ENCODE measurements at places on chromosomes 3 and 15.

GRCh38 chr15:33022629-33023028 is 171.9 kb downstream of the FMN1 start:
- no peak for DNase-seq

DNA sequence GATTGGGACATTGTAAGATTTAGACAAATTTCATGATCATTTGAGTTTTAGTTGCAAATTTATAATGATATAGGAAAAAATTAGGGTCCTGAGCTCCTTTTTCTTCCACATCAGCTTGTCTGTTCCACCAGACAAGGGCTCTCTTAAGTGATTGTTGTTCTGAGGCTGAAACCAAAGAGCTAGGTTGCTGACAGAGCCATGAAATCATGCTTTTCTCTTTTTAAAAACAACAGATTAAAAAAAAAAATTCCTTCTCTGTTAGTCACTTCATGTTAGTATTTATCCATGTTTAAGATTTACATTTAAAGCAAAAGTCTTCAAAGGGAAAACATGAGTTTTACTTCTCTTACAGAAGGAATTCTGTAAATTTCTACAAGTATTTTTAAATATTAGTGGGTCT is 56.8 kb downstream of the ATP2C1 start:
- no peak for DNase-seq

DNA sequence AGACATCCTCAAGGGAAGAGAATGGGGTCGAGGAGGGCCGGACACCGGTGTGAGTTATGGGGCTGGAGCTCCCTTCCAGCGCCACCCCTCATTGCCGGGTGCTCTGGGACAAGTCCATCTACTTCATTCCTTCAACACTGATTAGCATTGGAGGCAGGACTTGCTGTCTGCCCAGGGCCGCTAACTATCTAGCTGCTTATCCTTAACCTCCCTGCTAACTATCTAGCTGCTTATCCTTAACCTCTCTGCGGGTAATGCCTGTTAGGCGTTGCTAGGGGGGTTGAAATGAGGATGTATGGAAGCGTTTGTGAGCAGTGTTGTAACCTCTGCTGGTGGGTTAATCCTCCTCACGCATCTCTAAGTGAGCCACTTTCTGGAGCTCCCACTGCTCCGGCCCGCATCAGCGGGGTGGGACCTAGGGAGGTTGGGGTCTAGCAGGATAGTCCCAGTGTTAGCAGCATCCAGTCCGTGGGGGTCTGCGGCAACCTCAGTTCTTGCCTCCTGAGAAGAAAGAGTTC is 10.9 kb upstream of the CHAC1 start:
- no peak for DNase-seq

- no peak for DNase-seq
Measured at GRCh38 chr3:55330355-55330754, 156.8 kb downstream of the WNT5A start.

DNA sequence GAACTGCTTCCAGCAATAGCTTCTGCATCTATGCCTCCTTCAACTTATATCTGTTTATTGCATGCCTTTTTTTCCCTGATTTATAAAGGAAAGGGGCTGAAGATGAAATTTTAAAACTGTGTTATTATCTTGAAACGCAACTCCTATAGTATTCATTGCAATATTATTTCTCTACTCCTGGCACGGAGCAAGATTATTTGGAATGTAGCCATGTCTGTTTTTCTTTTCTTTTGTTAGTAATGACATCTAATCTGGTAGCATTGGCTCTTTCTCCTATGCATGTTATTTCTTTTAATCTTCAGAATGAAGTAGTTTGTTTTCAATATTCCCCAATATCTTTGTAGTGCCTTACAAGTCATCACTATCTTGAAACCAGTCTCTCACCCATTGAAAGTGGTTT is 33.6 kb downstream of the KCNMB2 start:
- no peak for DNase-seq

- DNase-seq: no peak
Measured at GRCh38 chr15:86016750-86017149, 62.9 kb upstream of the AGBL1 start.

GRCh38 chr3:153617463-153617862 is 455.4 kb downstream of the RAP2B start:
- DNase-seq: no peak

- DNase-seq: no peak
Measured at GRCh38 chr15:69595009-69595791, 142.6 kb downstream of the RPLP1 start.

GRCh38 chr3:195910499-195910845 is 2.1 kb upstream of the TNK2 start:
- DNase-seq: no peak

GRCh38 chr15:70561885-70562284 is 201.5 kb downstream of the UACA start:
- no peak for DNase-seq

DNA sequence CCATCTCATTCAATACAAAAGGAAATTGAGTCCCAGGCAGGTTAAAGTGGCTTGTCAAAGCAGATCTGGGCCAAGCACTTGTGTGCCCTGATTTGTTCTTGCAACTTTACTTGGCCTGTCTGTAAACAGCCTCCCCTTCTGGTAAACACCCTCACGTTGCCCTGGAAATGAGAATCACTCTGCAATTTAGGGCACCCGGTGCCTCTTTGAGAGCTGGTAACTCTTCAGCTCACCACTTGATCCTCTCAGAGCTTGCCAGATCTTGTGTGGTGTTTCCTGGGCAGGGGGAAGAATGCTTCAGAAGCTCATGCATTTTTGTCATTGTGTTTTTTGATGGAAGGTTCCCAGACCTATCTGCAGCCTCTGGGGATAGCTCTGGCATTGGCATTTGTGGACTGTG is 11.3 kb downstream of the MED12L start:
- no peak for DNase-seq

- no peak for DNase-seq
Measured at GRCh38 chr3:81443958-81444357, 317.5 kb downstream of the GBE1 start.

- DNase-seq: no peak
Measured at GRCh38 chr3:61650719-61651410, 89.5 kb downstream of the PTPRG start.

GRCh38 chr3:119175872-119176756 is 2.7 kb downstream of the UPK1B start:
- DNase-seq: no peak

DNA sequence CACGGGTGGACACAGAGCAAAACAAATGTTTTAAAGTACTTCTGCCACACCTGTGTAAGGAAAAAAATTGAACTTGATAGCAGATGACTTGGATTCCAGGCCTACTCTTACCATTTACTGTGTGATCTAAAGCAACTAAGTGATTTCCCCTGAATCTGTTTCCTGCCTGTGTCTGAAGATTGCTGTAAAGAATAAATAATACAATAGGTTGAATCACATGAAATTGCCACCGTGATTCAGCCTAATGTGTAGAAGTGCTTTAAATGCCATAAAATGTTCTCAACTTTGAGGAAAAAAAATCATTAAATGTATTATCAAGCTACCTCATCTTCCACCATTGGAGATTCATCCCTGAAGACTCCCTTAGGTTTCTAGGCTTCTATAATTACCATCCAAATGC is 27.6 kb upstream of the NUDT16 start:
- no peak for DNase-seq

GRCh38 chr15:83784975-83785374 is 131.1 kb downstream of the ADAMTSL3 start:
- no peak for DNase-seq

DNA sequence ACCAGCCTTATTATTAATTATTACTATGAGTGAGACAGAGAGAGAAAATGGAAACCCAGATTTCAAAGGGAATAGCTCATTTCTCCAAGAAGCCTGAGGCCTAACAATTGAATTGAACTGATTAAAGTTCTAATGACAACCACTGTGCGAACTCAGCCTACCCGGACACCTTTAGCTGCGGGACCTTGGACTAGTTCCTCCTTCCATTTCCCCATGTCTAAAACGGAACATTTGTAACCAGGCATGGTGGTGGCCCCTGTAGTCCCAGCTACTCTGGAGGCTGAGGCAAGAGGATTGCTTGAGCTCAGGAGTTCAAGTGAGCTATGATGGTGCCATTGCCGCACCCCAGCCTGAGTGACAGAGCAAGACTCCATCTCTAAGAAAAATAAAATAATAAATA is 16.4 kb upstream of the RTP2 start:
- no peak for DNase-seq

GRCh38 chr3:61725851-61726333 is 164.5 kb downstream of the PTPRG start:
- DNase-seq: no peak

DNA sequence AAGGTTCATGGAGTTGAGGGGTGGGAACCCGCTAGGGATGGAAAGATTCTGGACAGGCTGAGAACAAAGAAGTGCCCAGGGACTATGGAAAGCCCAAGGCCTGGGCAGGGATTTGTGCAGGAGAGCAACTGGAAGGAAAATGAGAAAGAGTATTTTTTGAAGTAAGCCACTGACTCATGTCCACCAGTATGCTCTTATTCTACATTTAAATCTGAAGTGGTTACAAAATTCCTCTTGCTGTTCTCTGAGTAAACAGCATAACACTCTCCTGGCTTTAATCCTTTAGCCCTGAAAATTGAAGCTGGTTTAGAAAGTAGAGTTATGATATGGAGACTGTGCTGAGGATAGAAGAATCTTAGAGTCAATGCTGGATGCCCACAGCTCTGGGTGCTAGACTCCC is 165.2 kb downstream of the ISL2 start:
- no peak for DNase-seq

- DNase-seq: no peak
Measured at GRCh38 chr3:186124592-186124991, 15.7 kb upstream of the ETV5 start.

DNA sequence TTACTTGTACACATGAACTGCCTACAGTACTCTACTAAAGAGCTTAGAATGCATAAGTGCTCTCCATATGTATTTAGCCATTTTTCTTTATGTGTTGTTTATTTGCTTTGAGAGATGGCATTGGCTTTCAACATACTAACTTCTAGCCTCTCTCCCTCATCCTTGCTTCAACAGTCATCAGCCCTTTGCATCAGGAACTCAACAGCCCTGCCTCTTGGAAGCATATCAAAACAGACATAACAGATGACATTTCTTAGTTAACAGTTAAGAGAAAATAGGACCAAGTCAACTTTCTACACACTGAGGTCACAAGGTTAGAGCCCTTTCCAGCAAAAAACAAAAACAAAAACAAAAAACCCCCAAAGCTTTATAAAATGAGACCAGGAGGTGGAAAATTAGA is 145.6 kb downstream of the TCF12 start:
- no peak for DNase-seq

DNA sequence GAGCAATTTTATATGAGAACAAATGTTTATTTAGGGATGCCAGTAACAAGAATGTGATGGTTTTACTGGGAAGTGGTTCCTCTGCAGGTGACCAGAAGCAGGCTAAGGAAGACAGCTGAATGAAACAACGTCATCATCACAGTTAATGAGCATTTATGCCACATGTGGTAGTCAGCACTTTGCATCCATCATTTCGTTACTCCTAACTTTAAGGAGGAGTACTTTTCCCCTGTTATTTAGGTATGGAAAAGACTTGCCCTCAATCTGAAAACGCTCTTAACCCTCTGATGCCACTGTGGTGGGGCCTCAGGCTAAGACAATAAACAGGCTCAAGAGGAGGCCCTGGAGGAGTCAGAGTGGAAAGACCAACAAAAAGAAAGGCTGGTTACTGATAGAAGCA is 31.2 kb downstream of the INTS14 start:
- DNase-seq: no peak

- DNase-seq: no peak
Measured at GRCh38 chr3:69842789-69843188, 103.5 kb downstream of the MITF start.

DNA sequence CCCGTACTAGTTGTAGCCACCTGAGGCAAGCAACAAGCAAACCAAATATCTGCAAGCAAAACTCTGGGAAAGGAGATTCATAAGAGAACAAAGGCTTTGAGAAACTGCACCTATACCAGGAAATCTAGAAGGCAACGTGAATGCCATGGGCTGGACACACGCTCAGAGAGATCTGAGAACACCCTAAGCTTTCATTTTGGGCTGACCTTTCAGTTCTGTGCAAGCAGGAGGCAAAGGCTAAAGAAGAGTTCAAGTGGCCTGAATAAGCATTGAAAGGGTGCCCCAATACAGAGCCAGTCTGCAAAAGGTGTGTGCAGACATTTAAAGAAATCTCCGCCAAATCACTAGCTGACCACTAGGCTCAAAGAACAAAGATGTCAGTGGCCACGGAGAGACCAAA is 461.6 kb downstream of the PYDC2 start:
- DNase-seq: no peak

- DNase-seq: no peak
Measured at GRCh38 chr3:187288131-187288854, 3.2 kb downstream of the MASP1 start.

DNA sequence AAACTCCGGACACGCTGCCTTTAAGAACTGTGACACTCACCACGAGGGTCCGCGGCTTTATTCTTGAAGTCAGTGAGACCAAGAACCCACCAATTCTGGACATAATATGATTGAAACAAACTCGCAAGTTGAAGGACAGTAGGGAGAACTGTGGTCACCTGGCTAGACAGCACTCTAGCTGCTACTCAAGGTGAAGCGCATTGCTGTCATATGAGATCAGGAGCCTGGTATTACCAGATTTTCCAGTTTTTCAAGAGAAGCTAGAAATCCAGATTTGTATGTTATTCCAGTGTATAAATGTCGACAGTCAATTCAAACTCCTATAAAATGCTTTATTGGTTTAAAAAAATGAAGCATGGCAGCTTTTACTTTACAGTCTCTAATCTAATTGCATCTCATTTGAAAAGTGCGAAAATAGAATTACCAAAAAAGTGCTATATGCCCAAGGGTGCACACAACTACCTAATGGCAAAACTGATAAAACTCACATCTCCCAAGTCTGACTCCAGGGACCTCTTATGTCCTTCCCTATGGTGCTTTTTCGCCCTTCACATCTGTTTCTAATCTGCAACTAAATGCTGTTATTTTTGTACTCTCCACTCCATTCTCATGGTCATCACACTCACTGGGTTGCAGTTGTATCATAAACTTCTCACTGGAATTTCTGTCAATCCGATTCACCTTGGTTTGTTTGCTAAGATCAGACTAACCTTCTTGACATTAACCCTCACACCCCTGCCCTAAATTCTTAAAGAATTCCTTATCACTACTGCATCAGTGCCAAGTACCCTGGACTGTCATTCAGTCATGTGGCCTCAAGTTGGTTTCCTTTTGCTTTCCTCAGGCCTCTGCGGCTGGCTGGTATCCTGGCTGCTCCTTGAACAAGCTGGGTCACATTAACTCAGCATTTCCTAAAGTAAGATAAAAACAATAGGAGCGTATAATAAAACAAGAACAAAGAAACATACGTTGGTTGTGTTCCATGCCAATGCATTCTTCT is 31.5 kb upstream of the ARHGEF26 start:
- no peak for DNase-seq

- DNase-seq: no peak
Measured at GRCh38 chr3:141384157-141384556, 15.9 kb downstream of the ZBTB38 start.

DNA sequence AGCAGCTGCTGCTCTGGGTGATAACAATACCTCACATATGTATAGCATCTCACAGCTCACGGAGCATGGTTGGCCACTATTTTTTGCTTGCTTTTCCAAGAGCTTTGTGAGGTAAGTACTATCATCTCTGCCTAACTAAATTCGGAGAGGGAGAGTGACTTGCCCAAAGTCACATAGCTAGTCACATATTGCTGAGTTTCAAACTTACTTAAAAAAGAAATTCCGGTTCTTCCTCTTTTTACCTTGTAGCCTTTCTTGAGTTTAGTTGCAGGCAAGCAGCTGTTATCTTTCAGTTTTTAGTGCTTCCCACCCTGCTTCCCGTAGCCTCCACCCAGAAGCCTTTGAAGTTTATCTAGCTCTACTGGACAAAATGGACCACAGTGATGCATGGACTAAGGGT is 309.2 kb downstream of the PDCD6IP start:
- no peak for DNase-seq
